Activated CD8-positive, alpha-beta memory T cell treated with anti-CD3 and anti-CD28 coated beads, Interleukin-2, amount 10 ng/mL, durations not matched to agents 7 days and 5 days (primary cell): ENCODE measurements at places on chromosomes 4 and X.

GRCh38 chr4:33959519-33959918 is 2284.8 kb downstream of the ARAP2 start:
- no peak for DNase-seq
- H3K27ac ChIP-seq, result no peak overlapping the region
- no peaks in the 10 kb centered on the region for H3K36me3 ChIP-seq
- no peaks in the 10 kb centered on the region for H3K27me3 ChIP-seq
- no peaks in the 10 kb centered on the region for H3K4me1 ChIP-seq
- H3K4me3 ChIP-seq, result no peak overlapping the region

- H3K27me3 ChIP-seq, result no peaks in the 10 kb centered on the region
- no peak overlapping the region for H3K27ac ChIP-seq
- no peak for DNase-seq
- H3K4me3 ChIP-seq, result no peak overlapping the region
- H3K36me3 ChIP-seq, result peaks cover 36% of the 10 kb centered on the region
Measured at GRCh38 chrX:134774190-134775048, 116.1 kb upstream of the PLAC1 start.

DNA sequence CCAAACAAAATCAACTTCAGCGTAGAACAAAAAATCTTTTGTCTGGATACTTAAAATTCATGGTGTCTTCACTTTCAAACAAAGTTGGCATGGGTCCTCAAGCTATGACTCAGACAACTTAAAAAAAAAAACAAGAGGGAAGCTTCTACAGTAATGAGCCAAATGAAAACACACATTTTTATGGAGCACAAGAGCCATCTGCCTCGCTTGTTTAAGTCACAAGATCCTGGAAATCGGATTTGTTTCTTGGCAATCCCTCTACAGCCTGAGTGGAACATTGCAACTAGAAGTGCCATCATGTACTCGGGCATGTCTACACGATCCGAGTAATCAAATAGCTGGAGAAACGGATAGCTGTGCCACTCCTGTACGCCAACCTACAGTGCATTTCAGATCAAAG is 22.6 kb downstream of the LAMP2 start:
- H3K27me3 ChIP-seq, result no peaks in the 10 kb centered on the region
- no peak overlapping the region for H3K4me3 ChIP-seq
- DNase-seq, result no peak
- H3K36me3 ChIP-seq, result peaks cover 27% of the 10 kb centered on the region

DNA sequence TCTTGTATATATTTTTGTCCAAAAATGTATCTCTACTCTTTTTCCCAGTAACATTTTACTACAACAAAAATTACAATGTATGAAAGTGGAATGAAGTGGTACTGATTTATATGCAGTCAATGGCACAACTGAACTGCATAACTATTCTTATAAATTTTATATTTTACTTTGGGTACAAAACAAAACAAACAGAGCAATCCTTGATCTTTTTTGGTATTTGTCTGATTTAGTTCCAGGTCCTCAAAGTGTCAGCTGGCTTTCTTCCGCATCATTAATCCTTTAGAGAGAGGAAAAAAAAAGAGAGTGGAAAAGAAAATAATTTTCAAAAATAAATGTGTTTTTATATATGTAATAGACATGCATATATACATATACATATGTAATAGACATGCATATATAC is 252.4 kb upstream of the SLIT2 start:
- DNase-seq, result no peak
- H3K4me3 ChIP-seq, result no peak overlapping the region
- no peaks in the 10 kb centered on the region for H3K4me1 ChIP-seq
- no peak overlapping the region for H3K27ac ChIP-seq

GRCh38 chrX:149531599-149531998 is 9.2 kb upstream of the EOLA1 start:
- H3K27ac ChIP-seq, result no peak overlapping the region
- no peak for DNase-seq
- peaks cover 13% of the 10 kb centered on the region for H3K4me1 ChIP-seq
- H3K4me3 ChIP-seq, result no peak overlapping the region

DNA sequence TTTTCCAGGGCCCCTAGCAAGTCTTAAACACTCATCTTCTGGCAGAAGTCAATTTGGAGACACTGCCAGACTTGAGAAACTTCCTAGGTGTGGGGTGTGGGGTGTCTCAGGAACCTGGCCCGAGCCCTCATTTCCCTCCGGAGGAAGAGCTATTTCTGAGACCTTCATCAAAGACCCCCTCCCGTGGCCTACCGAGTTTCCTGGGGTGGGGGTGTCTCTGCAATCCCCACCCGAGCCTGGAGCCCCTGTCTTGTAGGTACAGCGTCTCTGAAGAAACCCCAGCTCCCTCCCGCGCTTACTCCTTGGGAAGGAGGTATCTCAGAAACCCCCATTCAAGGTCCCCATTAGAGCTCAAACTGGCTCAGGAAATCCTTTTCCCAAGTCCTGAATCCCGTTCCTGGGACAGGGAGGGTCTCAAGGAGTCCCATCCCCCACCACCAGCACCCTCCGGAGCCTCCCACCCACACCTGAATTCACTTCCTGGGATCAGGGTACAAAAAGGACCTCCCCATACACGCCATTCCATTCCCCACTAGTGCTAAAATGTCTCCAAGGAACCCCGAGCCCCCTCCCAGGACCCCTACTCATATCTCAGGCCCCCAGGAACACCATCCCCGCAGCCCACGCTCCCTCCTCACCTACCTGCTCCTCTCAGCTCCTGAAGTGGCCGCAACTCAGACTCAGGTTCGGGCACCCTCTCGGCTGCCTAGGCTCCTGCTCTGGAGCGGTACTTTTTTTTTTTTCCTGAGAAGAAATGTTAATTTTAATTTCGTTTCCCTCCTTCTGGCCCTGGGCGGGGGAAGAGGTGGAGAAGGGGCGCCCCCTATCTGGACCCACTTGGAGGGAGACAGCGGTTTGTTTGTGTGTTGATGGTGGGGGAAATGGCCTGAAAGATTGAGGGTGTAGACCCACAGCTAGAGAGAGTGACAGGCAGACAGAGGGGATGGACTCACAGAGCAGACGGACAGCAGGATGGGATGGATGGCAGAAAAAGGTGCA is 1.1 kb downstream of the SLC38A5 start:
- H3K36me3 ChIP-seq, result peaks cover 25% of the 10 kb centered on the region
- H3K27ac ChIP-seq, result peak overlapping the region; percentile 89
- H3K4me3 ChIP-seq, result peak overlapping the region; percentile 91
- no peaks in the 10 kb centered on the region for H3K27me3 ChIP-seq
- peaks cover 40% of the 10 kb centered on the region for H3K4me1 ChIP-seq
